T-helper 9 cell (primary cell): ENCODE measurements at places on chromosomes 11 and 22.

DNA sequence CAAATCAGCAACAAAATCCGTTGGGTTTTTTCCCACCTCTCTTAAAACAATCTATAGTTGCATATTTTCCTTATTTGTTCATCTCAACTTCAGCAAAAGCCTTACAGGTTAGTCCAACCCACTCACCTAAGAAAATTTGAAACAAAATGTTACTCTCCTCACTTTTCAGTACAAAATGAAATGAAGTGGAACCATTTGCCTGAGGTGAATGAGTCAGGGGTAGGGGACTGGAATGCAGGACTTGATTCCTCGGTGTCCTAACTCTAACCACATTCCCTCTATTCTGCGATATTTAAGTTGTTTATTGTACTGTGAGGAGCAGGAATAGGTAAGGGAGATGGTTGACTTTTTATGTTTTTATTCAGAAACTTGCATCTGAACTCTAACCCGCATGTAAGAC is 16.4 kb downstream of the ATP5MG start:
- DNase-seq: no peak

DNA sequence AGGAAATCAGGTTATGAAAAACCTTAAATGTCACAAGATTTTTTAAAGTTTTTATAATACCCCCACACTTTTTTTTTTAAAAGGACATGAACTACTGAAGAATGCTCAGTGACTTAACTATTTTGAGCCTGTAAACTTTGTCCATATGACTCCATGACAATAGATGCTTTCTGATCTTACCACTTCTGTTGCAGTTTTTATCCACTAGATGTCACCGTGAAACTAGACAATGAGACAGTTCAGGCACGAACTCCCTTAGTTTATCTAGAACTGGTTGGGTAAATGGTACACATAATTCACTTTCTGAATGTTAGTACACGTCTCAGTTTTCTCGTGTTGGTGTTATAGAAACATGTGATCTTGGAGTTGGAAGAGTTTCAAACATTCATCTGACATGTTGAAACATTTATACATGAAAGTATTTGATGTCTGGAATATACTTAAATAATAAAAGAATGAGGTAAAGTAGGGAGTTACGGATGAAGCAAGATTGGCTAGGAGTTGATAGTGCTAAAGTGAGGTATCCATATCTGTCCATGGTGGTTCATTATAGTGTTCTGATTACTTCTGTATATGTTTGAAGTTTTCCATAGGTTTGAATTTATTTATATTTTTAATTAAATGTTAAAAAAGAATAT is 8.1 kb downstream of the CCDC15 start:
- DNase-seq: no peak

GRCh38 chr11:123973816-123974215 is 3.8 kb downstream of the OR10S1 start:
- DNase-seq: no peak

DNA sequence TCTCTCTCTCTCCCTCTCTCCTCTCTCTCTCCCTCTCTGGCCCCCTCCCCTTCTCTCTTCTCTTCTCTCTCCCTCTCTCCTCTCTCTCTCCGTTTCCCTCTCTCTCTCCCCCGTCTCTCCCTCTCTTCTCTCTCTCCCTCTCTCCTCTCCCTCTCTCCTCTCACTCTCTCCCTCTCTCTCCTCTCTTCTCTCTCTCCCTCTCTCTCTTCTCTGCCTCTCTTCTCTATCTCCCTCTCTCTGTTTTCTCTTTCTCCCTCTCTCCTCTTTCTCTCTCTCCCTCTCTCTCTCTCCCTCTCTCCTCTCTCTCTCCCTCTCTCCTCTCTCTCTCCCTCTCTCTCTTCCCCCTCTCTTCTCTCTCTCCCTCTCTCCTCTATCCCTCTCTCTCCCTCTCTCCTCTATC is 98.3 kb upstream of the FGF3 start:
- DNase-seq: no peak

- DNase-seq: no peak
Observed at GRCh38 chr11:8100605-8101004, 19.6 kb downstream of the TUB start.

- no peak for DNase-seq
Observed at GRCh38 chr22:17130199-17130598, 9.0 kb upstream of the TMEM121B start.

DNA sequence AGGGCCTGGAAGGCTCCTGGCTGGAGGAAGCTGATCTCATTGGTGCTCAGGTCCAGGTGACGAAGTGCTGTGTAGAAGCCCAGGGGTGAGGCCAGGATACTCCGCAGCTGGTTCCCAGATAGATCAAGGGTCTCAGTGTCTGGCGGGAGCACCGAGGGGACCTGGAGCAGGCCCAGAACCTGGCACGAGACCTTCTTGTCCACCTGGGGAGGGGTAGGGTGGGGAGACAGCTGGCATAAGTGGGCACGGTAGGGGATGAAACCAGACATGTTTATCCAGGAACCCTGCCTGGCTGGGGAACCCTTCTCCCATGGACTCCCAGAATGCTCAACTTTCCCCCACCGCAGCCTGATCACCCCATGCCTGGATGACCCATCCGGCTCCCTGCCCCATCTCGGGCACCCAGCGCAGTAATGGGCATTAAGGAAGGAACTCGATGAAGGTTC is 9.2 kb downstream of the LRRC32 start:
- DNase-seq: no peak

DNA sequence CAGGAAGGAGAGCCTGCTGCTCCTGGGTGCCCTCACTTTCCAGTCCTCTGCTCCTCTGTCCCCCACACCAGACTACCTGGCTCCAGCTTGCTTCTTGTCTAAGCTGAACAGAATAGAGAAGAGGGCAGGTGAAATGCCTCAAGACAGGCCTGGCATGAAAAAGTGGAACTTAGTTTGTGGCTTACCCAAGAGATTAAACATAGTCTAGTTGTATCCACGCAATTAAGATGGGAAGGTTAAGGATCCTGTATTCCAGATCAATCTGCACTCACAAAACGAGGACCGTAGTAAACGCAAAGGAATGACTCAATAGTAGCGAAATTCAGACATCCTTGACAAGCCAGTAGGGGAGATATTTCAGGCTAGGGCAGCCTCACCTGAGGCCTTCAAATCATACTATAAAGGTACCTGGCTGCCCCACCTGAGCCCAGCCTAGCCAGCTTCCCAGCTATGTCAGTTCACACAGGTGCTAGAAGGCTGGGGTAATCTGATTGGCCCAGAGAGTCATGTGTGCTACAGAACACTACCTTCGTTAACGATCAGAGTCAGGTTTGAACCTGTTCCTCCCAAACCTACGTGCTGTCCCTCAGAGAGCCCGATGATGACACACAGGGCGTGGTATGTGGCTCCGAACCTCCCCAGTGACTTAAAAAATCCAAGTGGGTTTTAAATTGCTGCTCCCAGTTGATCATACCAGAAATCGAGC is 46.5 kb downstream of the AHNAK start:
- DNase-seq: no peak

DNA sequence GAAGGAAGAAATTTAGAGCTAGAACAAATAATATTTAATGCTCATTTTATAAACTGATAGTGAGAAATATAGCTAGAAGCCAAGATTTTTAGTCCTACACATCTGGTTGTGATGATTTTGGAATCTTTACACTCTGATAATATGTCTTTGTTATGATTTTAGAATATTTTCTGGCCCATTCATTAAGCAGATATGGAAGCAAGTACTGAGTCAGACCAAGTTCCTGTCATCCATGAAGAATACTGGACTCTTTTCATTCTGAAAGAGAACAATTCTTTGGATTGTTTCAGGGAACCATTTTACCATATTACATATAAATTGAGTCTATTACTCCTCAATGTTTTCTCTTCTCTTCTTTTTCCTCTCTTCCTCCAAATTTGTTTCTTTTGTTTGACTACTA is 227.4 kb downstream of the TMEM135 start:
- no peak for DNase-seq

DNA sequence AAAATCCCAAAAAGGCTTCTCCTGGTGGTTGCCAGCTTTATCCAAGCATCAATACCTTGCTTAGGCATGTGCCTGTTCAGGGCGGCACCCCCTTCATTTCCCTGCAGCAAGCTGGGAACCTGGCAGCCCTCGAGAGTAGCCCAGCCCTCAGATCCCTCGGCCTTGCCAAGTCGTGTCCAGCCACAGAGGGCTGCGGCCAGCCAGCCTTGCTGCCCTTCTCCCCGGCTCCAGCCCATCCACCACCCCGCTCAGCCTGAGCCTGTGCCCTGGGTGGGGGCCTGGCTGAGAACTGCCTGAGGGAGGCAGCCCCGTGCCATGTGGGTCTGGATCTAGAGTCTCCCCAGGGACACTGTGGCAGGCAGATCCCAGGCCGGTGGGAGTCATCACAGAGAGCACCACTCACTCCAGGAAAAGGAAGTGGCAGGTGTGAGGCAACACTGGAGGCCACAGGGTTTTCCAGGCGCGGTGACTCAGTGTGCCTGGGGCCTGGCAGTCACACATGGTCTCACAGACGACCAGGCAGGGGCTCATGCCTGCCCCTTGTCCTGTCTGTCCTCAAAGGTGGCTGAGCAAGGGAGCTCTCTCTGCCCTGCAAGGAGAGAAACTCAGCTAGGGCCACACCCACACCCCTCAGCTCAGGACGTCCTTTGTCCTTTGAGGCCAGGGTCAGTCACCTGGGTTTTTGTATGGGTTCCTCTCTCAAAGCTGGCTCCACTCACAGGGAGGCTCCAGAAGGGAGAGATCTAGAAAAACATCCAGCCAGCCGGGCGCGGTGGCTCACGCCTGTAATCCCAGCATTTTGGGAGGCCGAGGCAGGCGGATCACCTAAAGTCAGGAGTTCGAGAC is 12.2 kb upstream of the CDC42BPG start:
- no peak for DNase-seq

- DNase-seq: no peak
Observed at GRCh38 chr22:46513908-46514550, 23.4 kb downstream of the CELSR1 start.
